H7 (cell line): ENCODE measurements at places on chromosomes 11 and 22.

GRCh38 chr22:43723816-43724215, 88.3 kb downstream of the EFCAB6 start:
- no peak for DNase-seq

DNA sequence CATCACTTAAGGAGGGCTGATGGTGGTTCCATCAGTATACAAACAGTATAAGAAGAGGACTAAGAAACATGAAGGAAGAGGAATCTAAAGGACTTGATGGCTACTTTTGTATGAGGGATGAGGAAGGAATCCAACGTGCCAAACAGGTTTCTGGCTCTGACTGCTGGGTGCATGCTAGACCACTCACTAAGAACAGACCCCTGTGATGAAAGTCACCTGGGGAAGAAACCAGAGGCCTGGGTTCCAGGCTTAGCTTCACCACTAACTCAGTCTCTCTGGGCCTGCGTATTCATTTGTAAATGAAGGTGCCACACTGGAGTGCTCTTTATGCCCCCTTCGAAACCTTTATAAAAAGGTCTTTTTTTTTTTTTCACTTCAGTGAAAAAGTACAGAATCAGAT, 55.1 kb downstream of the AAMDC start:
- peak; percentile 56 for DNase-seq

GRCh38 chr11:32184041-32184722, 93.3 kb downstream of the RCN1 start:
- no peak for DNase-seq

DNA sequence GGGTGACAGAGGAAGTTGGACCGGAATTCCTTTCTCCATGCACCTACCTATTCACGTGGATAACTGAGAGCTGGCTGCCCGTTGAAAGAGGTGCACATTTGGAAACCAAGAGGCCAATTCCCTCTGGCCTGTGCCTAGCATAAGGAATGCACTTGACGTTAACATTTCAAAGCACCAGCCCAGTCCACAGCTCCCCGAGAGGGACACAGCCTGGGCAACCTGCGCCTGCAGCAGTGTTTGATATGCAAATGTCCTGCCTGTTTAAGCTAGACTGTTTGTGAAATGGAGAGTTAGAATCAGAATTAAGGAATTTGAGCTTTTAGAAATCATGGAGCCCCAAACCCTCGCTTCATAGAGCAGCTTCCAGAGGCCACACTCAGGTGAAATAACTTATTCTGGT, 126.1 kb downstream of the DSCAML1 start:
- DNase-seq = peak; percentile 84

DNA sequence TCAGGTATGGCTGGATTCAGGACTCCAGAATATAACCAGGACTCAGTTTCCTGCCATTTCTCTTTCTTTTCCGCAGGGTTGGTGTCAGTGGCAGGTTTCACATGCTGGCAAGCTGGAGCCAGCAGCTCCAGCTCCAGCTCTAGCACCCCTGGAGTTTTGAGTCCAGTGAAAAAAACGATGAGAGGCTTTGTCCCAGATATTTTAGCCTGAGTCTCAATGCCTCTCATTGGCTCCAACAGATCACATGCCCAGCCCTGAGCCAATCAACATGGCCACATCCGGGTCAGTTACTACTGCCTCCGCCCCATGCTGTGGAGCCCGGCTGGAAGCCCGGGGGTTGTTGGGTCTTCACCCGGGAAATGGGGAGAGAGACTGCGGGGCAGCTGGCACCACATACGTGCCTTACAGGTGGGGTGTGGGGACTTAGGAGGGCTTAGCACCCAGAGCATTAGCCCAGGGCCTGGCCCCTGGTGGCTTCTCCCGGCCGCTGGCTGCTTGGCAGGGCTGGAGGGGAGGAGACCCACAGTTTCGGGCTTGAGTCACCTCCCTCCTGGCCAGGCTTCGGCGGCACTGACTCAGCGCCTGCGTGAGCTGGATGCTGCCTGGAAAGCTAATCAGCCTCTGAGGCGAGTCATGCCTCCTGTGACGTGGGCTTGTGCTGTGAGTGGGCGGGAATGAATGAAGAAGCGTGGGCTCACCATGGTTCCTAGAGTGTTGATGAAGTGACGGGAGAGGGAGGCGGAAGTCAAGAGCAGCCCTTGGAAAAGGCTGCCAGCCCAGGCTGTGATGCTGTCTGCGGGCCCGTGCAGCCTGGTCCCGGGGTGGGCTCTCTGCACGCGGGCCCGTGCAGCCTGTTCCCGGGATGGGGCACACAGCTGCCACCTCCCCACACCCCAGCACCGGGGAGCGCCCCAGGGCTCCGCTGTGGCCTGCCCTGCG, 15.3 kb upstream of the MRTFA start:
- peak; percentile 88 for DNase-seq

DNA sequence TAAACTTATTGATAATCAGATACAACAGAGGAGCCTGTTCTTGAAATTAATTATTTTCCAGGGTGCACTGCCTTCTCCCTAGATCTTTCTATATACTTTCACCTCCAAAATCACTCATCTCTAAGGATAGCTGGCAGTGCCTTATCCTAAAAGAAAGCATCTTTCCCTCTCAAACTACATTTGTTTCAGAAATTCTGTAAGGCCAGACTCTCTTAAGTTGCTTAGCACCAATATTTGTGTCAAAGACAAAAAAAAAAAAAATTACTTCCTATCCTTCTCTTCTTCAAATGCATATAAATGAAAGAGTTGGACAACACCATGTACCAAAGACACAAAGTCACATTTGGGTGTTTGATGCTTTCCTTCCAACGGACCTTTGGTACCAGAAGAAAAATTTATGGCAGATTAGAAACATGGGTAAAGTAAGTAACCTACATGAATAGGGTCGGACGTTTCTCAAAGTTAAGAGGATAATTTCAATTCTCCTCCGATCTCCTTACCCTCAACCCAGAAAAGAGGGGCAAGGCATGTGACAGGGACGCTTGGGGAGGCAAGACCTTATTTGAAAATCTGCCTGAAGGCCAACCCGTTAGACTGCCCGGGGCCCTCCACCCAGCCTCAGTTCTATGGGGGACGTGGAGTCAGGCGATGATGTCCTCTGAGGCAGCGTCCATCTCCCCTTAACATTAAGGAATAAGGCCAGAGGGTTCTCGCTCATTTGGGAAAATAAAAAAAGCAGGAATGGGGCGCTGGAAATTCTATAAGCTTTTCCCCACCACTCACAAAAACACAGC, 66.3 kb downstream of the ETS1 start:
- no peak for DNase-seq

GRCh38 chr11:59197991-59198390, 14.7 kb downstream of the MPEG1 start:
- DNase-seq = no peak
